SJCRH30 (cell line): ENCODE measurements at places on chromosomes 4 and X.
A peak's percentile ranks its signal among the peaks of the same experiment; 100 is the strongest.

GRCh38 chr4:184389978-184390900, 84.1 kb downstream of the IRF2 start:
- DNase-seq, result no peak

GRCh38 chr4:63841266-63841665, 568.0 kb downstream of the TECRL start:
- no peak for DNase-seq

- DNase-seq, result no peak
These were observed at the start of gene P2RY4 for GRCh38 chrX:70260104-70260503. P2RY4 (minus strand) TSS chrX:70260204; CDS start chrX:70259624, 580 bp downstream.

DNA sequence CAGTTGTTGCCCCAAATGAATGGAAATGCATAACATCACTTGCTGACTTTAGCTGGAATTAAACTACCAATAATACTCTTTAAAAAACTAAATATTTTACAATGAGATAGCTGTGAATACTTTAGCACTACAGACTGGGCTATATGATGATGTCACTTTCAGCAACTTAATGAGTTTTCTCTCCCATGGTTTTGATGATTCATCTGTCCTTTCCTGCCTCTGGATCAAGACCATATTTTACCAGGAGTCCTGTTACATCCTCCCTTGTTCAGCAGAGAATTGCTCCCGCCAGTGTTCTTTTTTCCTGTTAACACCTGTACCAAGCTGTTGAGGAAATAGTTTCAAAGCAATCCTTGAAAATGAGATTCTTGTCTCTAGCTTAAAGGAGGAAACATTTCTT, 543.0 kb downstream of the SPRY1 start:
- peak; percentile 89 for DNase-seq

GRCh38 chr4:27013012-27013411, 152.4 kb downstream of the STIM2 start:
- DNase-seq, result no peak

DNA sequence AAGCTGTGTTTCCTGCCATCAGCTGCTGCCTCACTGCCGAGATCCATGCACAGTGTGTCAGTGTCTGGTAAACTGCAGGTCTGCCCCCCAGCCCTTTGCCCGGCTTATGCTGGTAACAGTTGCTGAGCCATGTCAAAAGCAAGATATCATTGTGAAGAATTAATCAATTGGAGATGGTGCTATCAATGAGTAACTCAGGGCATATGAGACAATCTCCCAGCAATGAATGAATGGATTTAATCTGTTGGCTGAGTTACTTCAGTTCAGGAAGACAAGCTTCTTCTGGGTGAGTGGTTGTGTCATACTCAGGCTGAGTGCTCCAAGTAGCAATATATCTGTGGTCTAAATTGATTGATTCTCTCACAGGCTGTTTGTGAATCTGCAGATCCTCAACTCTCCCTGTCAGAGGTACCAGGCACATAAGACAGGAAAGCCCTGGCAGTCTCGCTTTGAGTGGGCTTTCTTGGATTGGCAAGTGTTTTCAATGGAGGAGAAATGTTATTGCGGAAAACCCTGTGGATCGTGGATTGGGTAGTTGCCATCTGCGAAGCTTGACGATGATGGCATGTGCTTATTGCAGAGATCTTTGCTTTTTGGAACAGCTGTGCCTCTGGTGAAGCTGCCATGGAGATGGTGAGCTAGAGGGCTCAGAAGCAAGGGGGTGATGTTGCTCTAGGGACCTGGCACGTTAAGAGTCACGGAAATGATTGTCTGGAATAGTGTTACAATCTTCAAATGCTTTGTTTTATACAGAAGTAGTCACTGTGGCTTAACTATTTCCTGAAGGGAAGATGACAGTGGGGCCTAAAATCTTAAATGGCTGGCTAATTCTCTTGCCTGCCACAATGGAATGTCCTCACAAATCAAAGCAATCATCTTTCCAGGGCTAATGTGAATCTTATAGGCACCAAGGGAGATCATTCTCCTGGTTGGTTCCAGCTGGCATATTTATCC, 147.6 kb upstream of the TBC1D9 start:
- no peak for DNase-seq

GRCh38 chrX:104130808-104131207, 18.5 kb downstream of the ZCCHC18 start:
- no peak for DNase-seq

- DNase-seq, result no peak
These were observed 13.6 kb upstream of the PTTG2 start for GRCh38 chr4:37946503-37947179.

GRCh38 chr4:156251373-156252065, 297.9 kb upstream of the CTSO start:
- peak; percentile 11 for DNase-seq

- no peak for DNase-seq
These were observed 41.6 kb upstream of the NKRF start for GRCh38 chrX:119647552-119648420.

DNA sequence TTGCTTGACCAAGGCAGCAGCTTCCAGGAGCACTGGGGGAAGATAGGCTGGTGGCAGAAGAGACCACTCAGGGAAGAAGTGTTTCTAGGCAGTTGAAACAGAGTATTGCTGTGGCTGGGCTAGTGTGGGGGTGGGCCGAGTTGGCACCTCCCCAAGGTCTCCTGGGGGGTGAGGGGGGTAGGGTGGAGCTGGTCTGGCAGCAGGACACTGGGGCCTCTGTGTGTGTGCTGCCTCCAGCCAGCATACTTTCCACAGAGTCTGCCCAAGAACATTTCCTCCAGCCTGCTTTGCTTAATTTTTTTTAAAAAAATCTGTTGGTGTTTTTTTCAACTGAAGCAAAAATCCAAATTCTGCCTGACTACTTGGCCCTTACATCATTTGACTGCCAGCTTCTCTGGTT, 4.0 kb downstream of the ITIH6 start:
- no peak for DNase-seq

DNA sequence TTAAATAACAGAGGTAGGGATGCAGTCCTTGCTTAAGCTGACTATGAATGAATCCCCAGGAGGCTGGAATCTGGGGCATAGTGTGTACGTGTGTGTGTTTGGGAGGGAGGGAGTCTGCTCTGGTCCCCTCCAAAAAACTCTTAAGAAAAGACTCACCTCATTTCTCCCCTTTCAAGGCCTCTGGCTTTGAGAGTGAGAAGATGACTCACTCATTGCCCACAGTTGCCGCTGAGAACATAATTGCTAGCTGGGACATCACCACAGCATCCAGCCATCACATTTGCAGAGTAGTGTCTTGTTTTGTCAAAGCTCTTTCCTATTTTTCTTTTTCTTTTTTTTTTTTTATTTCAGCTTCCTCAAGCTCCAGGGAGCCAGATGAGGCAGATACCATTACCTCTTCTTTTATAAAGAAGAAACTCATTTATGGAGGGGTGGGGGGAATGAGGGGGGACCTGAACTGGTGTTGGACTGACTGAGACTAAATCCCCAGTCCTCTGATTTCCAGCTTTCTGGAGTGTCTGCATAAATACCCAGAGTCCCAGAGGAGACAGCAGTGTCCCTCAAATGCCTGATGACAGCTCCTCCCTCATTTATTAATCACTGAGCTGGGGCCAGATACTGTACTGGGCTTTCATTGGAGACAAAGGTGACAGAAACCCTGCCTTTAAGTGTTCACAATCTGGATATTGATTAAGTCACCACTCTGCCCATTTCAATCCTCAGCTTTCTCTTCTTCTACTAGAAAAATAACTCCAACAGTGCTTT, 61.9 kb upstream of the LAS1L start:
- DNase-seq, result peak; percentile 33

DNA sequence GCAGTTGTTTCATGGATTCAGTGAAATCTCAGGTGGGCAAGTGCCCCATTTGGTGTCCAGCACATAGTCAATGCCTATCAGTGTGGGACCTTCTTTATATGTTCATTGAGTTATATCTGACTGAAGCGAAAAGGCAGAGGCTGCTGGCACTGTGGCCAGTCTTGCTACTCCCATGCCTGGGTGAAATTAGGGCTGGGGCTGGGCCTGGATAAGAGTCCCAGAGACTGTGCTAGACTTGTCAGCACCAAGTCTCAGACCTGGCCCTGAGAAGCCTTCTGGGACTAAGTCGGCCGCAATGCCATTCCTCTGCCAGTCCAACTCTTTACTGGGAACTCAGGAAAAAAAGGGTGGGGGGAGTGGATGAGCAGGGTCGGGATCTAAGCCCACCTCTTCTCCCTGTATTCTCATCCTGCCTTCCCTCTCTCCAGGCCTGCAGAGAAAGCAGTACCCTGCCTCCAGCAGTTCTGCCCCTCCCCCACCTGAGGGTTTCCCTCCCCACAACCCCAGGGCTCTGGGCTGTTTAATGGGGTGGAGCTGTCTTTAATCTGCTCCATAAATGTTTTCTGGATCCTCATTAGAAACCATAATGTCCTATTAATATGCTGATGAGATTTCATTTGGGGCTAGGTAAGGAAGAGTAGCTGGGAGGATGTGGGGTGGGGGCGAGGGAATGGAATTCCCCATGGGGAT, 153.5 kb upstream of the PJA1 start:
- DNase-seq, result no peak

GRCh38 chr4:172865103-172865502, 303.5 kb upstream of the GALNT7 start:
- no peak for DNase-seq

DNA sequence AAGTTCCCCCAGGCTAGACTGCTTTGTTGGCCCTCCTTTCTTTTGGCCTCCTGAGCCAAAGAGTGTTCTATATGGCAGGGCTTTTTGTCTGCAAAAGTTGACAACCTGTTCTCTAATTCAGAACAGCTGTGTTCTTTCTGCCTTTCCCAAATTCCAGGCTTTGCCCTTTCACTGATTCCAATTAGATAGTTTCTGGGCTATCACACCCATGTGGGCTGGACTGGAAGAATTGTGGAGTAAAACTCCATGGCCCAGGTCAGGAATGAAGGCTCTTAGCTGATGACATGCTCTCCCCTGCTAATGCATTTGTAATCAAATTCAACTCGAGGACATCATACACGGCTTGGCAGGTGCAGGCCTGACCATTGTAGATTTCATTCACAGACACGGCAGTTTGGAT, 19.4 kb downstream of the BMP3 start:
- DNase-seq, result no peak

DNA sequence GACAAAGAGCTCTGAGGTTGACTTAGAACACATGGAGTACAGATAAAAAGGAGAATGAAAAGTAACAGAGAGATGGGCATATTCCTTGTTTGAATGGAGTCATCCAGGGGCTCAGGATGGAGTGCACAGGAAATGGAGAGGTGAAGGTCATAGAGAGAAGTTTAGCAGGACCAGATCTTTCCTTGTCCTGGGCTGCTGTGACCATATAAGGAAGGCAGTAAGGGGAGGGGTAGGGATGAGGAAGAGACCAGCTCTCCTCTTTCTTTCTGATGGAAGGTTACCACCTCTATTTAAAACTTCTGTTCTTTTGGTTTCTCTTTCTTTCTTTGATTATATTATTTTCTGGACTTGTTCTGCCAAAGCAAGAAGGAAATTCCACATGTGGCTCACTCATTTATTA, 27.0 kb downstream of the AR start:
- DNase-seq, result no peak

GRCh38 chr4:173270312-173271027, 63.7 kb downstream of the HMGB2 start:
- peak; percentile 27 for DNase-seq

DNA sequence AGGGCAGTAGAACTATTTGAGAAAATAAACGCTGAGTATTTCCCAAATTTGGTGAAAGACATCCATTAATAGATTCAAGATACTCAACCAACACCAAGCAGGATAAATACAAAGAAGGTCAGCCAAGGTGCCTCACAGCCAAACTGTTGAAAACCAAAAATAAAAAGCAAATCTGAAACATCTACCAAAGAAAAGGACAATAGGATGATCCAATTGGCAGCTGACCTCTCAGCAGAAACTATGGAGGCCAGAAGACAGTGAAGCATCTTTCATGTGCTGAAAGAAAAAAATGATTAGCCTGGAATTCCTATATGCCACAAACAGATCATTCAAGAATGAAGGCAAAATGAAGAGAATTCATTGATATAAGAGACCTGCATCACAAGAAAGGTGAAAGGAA, 44.9 kb downstream of the USP46 start:
- DNase-seq, result no peak

DNA sequence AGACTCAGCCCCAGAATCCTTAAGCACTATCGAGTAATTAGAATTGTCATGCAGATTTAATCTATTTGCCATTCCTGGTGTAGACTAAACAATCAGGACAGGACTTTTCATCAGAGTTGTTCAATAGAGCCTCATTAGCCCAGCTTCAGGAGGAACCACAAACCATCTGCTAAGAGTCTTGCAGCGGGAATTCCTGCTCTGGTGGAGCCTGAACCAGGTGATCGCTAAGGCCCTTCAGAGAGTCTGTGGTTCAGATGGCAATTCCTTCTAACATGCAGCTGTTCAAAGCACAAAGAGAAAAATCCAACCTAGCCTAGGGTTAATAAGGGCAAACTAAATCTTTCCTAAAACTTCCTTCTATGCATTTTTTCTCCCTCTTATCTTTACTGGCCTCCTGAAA, 119.1 kb upstream of the CPEB2 start:
- peak; percentile 5 for DNase-seq

GRCh38 chrX:53616946-53617345, 69.6 kb downstream of the HUWE1 start:
- no peak for DNase-seq

DNA sequence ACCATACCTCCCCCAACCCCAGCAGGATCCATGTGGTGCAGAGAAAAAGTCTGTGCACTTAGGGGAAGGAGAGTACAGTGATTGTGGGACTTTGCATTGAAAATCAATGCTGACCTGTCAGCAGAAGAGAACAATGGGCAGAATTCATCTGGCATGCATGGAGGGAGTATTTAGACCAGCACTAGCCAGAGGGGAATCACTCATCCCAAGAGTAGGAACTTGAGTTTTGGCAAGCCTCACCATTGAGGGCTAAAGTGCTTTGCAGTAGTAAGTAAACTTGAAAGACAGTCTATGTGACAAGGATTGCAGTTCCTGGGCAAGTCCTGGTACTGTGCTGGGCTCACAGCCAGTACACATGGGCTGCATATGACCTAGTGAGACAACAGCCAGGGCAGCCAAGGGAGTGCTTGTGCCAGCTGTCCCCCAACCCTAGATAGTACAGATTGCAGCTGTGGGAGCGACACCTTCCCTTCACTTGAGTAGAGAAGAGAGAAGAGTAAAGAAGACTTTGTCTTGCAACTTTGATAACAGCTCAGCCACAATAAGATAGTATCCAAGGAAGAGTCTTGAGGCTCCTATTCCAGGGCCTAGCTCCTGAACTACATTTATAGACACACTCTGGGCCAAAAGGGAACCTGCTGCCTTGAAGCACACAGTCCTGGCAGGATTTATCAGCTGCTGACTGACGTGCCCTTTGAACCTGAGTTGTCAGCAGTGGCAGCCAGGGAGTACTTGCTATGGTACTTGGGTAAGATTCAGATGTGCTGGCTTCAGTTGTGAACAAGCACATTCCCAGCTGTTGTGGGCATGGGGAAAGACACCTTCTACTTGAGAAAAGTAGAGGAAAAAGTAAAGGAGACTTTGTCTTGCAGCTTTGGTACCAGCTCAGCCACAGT, 48.7 kb downstream of the HDX start:
- DNase-seq, result no peak

DNA sequence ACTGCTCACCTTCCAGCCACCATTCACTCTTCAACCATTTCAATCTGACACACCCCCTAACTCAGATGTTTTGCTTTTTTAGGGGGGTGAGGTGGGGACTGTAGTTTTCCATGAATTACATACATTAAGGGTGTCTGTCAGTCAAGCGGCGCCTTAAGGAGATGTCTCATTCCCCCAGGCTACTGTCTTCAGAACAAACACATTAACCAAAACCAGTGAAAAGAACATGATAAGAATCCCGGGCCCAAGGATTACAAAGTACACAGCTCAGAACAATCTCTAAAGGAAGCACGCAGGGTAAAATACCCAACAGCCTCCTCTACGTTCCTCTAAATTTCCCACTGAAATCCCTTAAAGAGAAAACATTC, 62.5 kb upstream of the IRF2 start:
- no peak for DNase-seq
